ENCODE measurements at places on chromosomes 2 and 18. TPM values are rescaled to one million over a fixed set of nuclear protein-coding genes. Genes with fewer than 3 reads are reported as not detected.

DNA sequence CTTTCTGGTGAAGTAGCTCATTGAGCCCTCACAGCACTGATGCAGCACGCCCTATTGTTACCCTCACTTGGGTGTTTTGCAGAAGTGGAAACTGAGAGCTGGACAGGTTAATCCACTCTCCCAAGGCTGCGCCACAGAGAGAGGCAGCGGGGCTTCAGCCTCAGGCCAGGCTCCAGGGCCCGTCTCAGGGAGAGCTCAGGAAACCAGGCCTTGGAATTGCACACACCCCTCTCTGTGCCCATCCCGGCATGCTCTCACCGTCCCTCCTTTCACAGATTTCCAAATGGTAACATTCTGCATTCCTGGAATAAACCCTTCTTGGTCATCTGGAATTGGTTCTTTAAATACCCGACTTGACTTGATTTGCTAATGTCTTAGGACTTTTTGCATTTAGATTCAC, 51.5 kb downstream of the TWIST2 start:
- H3K27ac ChIP-seq: no peak overlapping the region
- DNase-seq: no peak
- no peaks in the 10 kb centered on the region for H3K27me3 ChIP-seq
- no peak overlapping the region for H3K4me3 ChIP-seq
- H3K36me3 ChIP-seq: no peaks in the 10 kb centered on the region
- no peaks in the 10 kb centered on the region for H3K4me1 ChIP-seq

GRCh38 chr2:72605836-72606442, 219.9 kb downstream of the EXOC6B start:
- no peak overlapping the region for H3K4me3 ChIP-seq
- no peaks in the 10 kb centered on the region for H3K4me1 ChIP-seq
- no peaks in the 10 kb centered on the region for H3K27me3 ChIP-seq

DNA sequence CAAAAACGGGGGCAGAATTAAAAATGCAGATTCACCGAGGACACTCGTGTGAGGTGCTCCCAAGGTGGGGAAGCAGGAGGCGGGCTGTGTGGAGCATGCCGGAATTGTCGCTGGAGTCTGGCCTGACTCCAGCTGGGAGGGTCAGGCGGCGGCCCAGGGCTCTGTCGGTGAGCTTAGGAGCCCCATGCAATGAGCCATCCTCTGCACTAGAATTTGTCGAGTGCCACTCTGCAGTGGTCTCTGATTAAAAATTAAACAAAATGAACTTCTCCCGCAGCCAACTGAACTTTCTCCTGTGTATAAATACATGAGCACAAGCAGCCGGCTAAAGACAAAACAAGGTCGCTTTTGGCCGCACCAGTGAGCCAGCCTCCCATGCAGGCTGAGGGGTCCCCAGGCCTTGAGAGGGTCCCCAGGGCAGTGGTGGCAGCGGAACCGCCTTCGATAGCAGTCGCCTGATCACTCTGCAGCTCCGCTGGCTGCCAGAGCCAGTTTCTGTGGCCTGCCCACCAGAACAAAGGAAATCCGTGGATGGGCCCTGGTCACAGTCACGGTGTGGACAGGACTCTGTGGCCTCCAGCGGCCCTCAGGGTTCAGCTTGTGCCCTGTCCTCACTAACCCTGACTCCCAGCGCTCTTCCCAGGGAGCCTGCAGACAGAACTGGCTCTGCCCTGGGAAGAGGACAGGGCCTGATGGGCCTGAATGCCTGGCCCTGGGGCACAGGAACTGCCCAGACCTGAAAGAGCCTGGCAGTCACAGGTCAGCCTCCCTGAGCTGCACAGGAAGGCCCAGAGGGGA, 201.3 kb downstream of the EIPR1 start:
- H3K4me3 ChIP-seq: no peak overlapping the region
- DNase-seq: no peak
- H3K36me3 ChIP-seq: peaks cover 3% of the 10 kb centered on the region
- H3K27ac ChIP-seq: no peak overlapping the region
- no peaks in the 10 kb centered on the region for H3K4me1 ChIP-seq
- no peaks in the 10 kb centered on the region for H3K27me3 ChIP-seq

DNA sequence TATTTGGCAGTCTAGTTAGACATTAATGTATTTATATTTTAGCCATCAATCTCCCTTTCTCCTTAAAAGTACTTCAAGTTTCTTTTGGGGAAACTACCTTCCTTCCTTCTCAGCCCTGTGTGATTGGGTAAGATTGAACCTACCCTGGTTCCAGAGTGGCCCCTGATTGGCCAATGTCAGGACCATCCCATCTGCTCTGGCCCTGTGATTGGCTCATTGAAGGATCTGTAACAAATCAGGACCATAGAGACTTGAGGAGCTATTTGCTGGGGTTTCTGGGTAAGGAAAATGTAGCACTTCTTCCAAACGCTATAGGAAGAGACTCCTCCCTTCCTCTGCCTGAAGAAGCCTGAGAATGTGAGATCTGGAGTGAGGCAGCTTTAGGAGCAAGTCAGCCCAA, 59.3 kb downstream of the AQP4 start:
- no peak overlapping the region for H3K27ac ChIP-seq
- no peak for DNase-seq
- H3K4me3 ChIP-seq: no peak overlapping the region
- no peaks in the 10 kb centered on the region for H3K27me3 ChIP-seq

GRCh38 chr2:132776287-132776686, 106.3 kb upstream of the LYPD1 start:
- no peak overlapping the region for H3K4me3 ChIP-seq
- H3K4me1 ChIP-seq: no peaks in the 10 kb centered on the region
- H3K36me3 ChIP-seq: no peaks in the 10 kb centered on the region
- no peak overlapping the region for H3K27ac ChIP-seq
- H3K27me3 ChIP-seq: no peaks in the 10 kb centered on the region
- no peak for DNase-seq

GRCh38 chr2:211435331-211435730, 878.9 kb downstream of the CPS1 start:
- H3K27ac ChIP-seq: no peak overlapping the region
- no peaks in the 10 kb centered on the region for H3K4me1 ChIP-seq
- H3K4me3 ChIP-seq: no peak overlapping the region
- H3K27me3 ChIP-seq: no peaks in the 10 kb centered on the region

DNA sequence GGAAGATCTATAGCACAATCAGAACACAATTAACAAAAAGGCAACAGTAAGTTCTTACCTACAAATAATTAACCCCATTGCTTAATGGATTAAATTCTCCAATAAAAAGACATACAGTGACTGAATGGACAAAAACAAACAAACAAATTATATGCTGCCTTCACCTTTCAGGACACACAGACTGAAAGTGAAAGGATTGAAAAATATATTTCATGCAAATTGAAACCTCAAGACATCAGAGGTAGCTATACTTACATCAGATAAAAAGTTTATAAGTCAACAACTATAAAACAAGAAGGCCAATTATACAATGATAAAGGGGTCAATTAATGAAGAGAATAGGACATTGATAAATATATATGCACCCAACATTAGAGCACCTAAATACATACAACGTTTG, 741.2 kb upstream of the FAM98A start:
- no peaks in the 10 kb centered on the region for H3K4me1 ChIP-seq
- no peaks in the 10 kb centered on the region for H3K36me3 ChIP-seq
- H3K4me3 ChIP-seq: no peak overlapping the region
- DNase-seq: no peak

DNA sequence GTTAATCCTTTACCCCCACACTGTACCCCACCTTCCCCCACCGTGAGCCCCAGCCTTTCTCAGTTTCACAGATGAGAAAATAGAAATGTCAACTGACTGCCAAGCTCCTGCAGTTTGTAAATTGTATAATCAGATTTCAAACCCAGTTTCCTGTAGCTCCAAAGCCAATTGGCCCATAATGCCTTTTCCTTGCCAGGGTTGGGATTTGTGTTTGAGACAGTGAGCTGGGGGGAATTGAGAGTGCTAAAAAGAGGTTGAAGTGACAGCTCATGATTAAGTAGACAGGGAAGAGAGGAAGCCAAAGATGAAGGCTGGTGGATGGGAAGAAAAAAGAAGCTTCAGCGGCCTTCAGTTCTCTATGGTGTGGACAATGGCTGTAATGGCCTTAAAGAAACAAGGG, 10.7 kb downstream of the OSBPL6 start:
- H3K27me3 ChIP-seq: no peaks in the 10 kb centered on the region
- no peak for DNase-seq
- no peaks in the 10 kb centered on the region for H3K36me3 ChIP-seq
- no peak overlapping the region for H3K27ac ChIP-seq
- no peak overlapping the region for H3K4me3 ChIP-seq

DNA sequence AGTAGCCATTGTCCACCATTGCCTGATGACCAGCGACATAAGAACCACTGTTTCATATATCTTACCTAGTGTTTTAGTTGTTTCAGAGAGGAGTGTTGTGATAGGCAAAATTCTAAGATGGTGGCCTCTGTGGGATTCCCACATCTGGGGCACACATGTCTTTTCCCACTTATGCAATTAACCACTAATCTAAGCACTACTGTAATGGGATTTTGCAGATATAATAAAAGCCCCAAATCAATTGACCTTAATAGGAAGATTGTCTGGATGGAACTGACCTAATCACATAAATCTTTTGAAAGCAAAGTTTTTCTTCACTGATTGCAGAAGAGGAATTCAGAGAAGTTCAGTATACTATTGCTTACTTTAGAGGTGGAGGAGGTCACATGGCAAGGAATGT, 469.9 kb downstream of the NUP35 start:
- no peak overlapping the region for H3K27ac ChIP-seq
- no peaks in the 10 kb centered on the region for H3K4me1 ChIP-seq
- H3K36me3 ChIP-seq: no peaks in the 10 kb centered on the region
- H3K4me3 ChIP-seq: no peak overlapping the region
- no peak for DNase-seq
- no peaks in the 10 kb centered on the region for H3K27me3 ChIP-seq

The SEC11C gene
- polyA plus RNA-seq: 619 TPM

The MC5R gene
- not detected for polyA plus RNA-seq
